ENCODE measurements at places on chromosomes 11 and 22.

DNA sequence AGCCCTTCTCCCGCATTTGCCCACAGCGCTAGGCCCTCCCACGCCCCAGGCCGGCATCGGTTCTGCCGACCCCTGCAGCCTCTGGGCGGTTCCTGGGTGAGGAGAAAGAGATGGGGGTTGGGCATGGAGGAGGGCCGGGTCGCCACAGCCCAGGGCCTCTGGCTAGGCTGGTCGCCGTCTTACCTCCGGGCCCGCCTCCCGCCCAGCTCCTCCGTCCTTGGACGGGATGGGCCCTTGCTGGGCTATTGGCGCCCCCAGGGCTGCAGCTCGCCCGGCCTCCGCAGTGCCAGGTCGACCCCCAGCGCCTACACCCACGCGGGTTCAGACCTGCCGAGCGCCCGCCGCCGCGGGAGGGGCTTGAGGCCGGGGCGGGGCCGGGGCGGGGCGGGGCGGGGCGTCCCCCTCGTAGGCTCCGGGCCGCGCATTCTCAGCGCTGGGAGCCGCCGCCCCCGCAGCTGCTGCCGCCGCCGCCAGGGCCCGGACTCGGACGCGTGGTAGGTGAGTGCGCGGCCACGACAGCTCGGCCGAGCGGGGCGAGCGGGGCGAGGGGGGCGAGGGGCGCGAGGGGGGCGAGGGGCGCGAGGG is at the start of gene CD151:
Gene CD151, plus strand, starts transcription at position 424 of the 585 bp plus-strand sequence. CDS start 3,118 bp downstream, outside the sequence.
- DNase-seq = no peak

DNA sequence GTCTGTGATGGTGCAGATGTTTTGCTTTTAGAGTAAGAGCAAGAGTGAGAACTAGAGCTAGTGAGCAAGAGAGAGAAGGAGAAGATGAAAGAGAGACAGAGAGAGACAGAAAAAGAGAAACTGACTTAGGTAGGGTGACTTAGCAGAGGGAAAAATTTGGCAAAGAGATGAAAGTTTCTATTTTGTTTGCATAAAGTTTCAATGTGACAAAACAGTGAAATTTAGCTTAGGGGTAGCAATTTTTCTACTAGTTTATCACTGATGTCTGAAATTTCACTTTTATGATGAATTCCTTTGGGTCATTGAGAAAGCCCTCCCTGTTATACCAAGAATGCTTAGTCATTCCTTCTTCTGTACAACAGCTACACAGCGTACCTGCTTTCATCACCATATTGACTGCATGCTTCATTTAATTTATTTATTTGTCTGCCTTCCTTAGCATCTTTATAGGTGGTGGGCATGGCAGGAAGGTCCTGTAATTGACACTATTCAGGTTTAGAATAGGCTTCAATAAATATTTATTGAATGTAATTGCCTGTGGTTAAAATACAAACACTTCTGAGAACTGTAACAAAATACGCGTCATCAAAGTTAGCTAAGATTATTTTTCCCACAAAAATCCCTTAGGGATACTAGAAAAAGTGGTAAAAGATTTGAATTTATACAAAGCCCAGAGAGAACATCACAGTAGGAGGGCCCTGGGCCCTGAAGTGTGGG is 19.9 kb upstream of the CTSC start:
- no peak for DNase-seq

GRCh38 chr22:40714499-40715337 is 35.4 kb downstream of the MCHR1 start:
- no peak for DNase-seq

DNA sequence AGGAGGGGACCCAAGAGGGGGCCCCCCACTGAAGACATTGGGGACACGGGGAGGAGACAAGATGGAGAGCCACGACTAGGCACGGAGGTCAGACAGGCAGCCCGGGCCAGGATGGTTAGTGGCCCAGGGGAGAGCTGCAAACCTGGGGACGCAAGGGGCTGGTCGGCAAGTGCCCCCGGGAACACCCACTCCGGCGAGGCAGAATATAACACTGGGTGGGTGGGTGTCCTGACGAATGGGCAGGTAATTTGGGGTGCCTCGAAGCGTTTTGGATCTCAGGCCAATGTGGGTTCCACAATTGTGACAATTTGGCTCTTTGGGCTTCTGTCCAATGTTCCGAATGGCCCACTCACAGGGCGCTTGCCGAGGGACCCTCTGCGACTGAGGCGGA is 9.9 kb downstream of the IGF2 start:
- no peak for DNase-seq

DNA sequence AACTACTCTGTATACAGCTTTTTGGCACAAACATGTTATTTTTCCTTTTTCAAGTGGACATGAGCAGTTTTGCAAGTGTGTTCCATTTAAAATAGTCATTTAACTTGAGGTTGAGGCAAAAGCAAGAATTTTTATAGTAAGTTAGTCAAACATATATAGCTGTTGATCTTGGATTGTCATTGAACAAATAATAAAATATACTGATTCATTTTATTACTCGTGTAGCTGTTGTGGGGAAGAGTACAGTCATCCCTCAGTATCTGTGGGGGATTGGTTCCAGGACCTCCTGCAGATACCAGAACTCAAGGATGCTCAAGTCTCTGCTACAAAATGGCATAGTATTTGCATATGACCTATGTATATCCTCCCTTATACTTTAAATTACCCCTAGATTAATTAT is 45.3 kb downstream of the EXT2 start:
- DNase-seq = no peak

DNA sequence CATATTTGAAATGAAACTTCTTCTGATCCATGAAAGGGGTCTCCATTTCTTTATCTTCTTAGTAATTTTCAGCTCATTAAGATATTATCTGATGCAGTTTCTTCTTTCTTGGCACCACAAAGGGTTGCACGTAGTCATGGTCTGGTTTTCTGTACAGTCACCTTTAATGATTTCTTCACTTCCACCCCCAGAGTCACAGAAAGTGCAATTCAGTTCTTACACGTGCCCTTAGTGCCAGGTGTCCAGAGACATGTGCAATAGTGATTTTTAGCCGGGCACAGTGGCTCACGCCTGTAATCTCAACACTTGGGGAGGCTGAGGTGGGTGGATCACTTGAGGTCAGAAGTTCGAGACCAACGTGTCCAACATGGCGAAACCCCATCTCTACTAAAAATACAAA is 202.8 kb upstream of the MTNR1B start:
- DNase-seq = no peak

- DNase-seq = no peak
These were observed 1656.9 kb upstream of the RAG2 start for GRCh38 chr11:38254913-38255312.

DNA sequence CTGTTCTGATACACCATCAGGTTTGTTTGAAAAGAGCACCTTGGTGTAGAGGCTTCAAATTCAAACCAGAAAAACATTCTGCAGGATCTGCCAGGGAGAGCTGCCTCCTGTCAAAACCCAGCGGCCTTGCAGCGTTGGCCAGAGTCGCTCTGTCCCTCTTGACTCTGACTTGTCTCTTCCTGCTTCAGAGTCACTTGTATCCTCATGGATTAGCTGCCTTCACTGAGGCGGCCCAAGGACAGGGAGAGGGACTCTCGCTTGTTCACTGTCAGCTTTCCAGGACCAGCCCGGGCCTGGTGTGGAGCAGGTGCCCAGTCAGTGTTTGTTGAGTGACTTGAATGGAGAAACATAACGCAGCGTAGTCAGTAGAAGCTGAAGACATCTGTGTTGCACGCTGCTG is 18.0 kb downstream of the TBC1D22A start:
- DNase-seq = no peak

- no peak for DNase-seq
These were observed 10.4 kb downstream of the OR51T1 start for GRCh38 chr11:4891996-4892640.

DNA sequence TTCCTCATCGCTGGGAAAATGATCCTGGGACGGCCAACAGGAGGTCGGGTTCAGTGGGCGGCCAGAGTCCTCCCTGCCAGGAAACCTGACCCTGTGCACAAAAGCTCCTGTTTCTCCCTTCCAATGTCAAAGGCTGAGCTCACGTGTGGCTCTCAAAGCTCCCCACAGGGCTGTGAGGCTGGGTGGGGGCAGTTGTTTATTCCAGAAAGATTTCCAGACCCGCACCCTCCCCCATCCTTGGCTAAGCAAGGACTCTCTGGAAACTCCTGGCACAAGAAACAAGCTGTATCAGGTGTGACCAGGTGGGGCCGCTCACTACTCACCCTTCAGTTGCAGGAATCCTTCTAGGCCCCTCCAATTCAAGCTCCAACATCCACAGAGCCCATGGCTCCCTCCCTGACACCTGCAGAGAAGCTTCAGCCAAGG is 131.9 kb downstream of the SHANK2 start:
- DNase-seq = no peak

DNA sequence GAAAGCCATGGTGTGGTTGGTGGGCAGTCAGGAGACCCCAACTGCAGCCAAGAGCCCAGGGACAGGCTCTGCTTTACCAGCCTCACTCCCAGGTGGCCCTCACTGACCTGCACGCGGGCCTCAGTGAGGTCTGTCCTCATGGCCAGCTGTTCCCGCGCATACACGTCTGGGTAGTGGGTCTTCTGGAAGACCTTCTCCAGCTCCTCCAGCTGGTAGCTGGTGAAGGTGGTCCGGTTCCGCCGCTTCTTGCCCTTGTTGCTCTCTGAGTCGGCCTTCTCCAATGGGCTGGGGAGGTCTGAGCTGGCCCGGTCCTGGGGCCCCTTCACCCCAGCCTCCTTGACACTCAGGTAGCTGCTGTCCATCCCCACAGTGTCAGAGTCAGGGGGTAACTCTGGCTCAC is 34.7 kb downstream of the ALX4 start:
- no peak for DNase-seq

DNA sequence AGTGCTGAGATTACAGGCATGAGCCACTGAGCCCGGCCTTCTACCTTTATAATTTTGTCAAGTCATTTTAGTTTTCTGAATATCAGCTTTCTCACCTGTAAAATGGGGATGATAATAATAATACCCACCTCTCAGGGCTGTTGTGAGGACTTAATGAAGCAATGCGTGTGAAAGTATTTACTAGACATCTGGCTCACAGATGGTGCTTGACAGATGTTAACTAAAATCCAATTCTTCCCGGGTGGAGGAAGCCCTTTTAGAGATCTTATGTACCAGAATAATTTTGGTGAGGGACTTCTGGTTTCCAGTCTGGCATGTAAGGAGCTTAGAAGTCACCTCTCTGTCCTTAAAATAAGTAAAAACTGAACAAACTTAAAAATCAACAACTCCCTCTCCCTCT is 43.7 kb upstream of the NUP160 start:
- no peak for DNase-seq

DNA sequence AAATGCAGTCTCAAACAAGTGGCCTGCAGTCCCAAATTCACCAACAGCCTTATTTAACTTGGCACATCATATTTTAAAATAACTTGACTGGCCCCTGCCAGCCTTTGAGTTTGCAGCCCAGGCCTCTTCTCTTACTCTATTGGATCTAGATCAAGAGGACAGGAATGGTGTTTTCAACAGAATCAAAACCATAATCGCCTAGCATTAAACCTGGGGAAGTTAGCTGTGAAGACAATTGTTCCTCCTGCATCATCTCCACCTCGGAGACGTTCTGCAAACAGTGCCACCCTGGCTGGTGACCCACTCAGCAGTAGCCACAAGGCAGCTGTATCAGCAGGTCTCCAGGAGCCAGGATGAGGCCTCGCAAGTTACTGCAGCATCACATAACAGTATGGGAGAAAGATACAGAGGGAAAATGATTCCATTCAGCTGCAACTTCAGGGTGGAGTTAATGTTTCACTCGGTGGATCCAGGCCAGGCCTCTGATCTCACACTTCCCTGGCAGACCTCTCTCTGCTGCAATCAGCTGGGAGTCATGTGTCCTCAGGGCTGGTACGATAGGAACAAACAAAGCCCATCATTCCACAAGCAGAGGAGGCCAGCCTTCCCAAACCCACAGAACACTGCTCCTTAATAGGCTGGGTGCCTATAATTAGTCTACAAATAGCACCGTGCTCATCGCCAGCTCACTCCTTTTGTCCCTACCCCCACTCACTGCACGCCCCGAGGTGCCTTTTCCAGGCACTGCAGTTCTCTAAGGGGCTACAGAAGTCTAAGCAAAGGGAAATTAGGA is 18.6 kb upstream of the SCN2B start:
- DNase-seq = no peak

DNA sequence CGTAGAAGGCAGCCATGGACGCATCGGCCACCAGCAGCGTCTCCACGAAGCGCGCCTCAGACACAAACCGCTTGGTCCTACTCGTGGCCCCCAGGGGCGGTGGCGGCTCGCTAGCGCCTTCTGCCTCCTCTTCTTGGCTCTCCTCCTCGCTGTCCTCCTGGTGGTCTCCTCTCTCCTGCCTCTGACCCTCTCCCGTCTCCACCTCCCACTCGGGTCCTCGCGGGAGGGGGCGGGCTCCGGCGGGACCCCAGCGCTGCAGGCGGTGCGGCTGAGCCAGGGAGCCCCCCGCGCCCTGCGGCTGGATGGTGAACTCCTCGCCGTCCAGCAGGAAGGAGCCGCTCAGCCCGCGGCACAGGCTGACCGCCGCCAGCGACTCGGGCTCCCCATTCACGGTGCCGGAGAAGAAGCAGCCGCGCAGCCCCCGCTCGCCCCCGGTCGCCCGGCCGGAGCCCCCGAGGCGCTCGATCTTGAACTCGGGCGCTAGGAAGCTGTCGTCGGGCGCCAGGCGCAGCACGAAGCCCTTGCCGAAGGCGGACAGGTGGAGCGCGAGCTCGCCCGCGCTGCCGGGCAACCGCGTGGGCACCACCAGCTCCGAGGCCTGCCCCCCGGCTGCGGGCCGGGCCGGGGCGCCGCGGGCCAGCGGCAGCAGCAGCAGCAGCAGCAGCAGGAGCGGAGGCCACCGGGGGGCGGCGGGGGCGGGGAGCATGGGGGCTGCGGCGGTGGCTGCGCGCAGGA is 661 bp downstream of the ADAMTS8 start:
- no peak for DNase-seq

DNA sequence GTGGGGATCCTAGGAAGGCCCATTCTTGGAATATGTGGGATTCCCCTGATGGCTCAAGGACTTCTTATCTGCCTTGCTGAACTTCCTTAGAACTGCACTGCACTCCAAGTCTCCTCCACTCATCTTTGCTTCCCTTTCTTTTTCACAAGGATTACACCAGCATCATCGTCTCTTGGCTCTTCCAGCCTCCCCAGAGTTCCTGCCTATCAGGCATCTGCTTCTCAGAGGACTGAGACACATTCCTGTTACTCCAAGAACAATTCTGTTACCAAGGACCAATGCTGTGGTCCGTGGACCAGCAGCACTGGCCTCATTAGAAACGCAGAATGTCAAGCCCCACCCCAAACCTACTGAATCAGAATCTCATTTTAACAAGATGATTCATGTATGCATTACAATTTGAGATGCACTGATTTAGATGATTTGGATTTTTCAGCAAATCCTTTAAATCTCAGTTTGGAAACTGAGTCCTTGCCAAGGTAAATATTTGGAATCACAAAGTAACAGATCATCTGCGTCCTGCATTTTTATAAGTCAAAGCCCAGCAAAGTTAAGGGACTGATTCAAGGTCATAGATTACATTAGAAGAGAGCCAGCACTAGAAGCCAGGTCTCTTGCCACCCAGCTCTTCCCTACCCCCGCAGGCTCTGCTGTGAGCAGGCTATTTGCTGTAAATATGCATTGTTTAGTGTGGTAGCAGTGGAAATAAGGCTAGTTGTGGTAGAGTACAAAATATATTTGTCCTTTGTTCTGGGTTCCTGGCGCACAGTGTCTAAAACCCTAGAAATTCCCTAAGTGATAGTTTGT is 110.9 kb downstream of the SWAP70 start:
- no peak for DNase-seq
